Karpas-422 (cell line): ENCODE measurements at places on chromosomes 11 and 22.

DNA sequence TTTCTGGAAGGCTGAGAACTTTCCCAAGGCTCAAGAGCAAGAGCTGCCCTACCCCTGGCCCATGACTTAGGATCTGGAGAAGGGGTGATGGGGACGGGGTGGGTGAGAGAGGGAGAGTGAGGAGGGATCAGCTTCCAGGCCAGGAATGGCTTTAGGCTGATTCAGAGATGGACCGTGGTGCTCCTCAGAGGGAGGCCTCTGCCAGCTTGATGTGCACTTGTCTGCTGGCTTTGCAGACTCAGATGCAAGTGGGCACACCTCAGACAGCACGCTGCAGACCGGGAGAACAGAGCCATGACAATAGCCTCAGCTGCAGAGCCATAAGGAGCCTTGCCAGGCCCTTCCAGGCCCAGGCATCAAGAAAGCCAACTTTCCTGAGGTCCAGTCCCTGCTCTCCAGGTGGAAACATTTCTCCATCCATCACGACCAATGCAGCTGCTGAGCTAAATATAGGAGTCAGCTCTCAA, 41.3 kb downstream of the ALX4 start:
- no peak for DNase-seq

DNA sequence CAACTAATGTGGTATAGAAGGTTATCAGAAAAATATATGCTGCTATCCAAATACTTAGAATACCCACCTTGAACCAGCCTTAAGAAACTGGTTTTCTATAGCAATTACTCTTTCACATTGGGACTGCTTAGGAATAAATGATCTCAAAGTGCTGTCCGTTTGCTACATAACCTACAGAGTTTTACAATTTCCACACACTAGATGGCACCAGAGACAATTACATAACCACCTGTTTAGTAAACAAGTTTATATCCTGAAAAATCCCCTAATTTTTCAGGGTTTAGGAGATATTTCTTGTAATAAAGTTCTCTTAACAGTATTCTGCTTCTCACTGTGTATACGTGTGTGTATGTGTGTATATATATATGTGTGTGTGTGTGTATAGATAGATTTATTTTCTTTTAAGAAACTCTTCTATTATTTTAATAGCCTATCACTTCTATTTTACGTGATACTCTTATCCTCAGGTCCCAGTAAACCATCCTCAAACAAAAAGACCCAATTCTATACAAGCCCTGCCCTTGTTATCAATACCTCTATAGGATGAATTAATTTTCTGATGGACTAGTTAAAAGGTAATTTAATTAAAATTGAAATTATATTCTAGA, 6.7 kb upstream of the OR5I1 start:
- peak; percentile 74 for DNase-seq

DNA sequence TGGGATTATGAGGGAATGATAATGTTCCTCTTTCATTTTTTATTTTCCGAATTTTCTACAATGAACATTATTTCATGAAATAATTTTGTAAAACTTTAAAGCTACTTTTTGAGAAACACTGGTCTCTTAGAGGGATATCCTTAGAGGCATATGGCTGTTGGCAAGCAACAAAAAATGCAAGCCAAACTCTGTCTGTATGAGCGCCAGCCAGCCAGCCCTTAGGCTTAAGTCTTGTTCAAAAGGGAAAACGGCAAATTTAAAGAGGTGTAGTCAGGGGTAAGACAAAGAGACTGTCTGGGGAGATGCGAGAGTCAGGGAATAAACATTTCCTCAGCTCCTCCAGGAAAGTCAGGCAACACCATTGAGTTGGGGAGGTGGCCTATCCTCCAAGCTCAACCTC, 22.5 kb downstream of the ASCC2 start:
- no peak for DNase-seq

DNA sequence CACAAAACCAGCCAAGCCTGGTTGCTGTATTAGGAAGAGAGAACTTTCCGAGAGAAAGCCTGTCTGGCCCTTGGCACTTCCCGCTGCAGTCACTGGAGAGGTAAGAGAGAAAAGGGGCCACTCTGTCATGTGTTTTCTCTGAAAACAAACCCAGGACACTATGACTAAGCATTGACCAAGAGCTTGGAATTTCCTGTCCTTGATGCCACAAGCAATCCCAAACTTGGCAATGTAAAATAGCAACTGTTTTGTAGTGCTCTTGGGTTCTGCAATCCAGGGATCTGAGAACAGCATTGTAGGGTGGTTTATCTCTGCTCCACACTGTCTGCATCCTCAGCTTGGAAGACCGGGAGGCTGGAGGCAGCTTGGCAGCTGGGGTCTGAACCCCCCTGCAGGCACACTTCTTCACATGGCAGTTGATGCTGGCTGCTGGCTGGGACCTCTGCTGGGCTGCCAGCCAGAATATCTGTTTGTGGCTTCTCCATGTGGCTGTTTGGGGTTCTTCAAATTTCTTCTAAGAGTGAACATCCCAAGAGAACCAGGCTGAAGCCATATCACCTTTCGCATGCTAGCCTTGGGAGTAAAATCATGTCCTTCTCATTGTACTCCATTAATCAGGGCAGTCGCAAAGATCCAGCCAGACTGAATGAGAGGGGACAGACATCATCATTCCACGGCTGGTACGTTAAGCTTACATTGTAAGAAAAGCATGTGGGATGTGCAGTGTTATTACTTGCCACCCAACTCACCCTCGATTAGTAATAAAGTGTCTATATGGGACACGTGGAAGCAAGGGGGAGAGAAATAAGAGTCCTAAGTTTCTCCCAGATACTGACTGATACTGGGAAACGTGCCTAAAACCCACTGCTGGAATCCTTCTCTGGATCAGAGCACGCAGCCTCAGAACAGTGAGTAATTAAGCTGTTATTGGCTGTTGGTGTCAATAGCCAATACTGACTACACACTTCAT, 537.4 kb upstream of the B3GAT1 start:
- no peak for DNase-seq

- no peak for DNase-seq
Observed at GRCh38 chr11:10667521-10667885, 26.1 kb downstream of the IRAG1 start.

DNA sequence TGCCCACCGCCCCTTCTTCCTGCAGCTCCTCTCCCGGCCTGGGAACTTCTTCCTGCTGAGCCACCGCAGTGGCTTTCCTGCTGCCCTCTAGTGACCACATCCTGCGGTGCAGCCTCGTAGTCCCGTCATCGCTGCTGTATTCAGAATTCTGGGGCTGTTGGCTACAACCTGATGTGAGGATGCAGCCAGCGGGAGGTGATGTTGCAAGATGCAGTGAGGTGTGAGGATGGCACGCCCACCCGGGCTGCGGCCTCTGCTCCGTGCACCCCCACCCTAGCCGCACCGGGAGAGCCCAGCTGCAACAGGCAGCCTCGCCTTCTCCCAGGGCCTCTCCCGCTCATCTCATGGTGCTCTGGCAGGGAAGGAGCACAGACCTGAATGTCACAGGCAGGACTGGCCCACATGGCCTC, 10.1 kb downstream of the CHST1 start:
- DNase-seq = peak; percentile 85

GRCh38 chr11:128777369-128778011, 83.6 kb downstream of the FLI1 start:
- no peak for DNase-seq

- DNase-seq = no peak
Observed at GRCh38 chr11:13108416-13108815, 99.3 kb downstream of the RASSF10 start.

DNA sequence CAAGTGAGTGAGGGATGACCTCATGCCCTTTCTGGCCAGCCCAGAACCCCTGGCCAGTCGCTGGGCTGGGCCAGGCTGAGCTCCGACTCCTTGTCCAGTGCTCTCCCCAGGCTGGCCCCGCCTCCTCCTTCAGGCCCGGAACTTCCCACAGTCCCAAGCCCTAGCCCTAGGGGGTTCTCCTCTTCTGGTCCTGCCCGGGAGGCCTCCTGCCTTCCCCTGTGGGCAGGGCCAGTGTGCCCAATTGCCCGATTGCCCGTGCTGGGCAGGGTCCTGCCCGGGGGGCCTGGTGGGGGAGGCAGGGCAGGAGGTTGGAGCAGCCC, 4.2 kb downstream of the TCIRG1 start:
- no peak for DNase-seq
